ENCODE measurements at places on chromosomes 12 and 14.

GRCh38 chr12:89250213-89250612, 102.1 kb downstream of the DUSP6 start:
- DNase-seq, result no peak

- no peak for DNase-seq
Observed at GRCh38 chr14:104749111-104749649, 3.8 kb upstream of the SIVA1 start.

GRCh38 chr12:14410841-14411569, 45.5 kb downstream of the ATF7IP start:
- no peak for DNase-seq

GRCh38 chr12:104109446-104110271, 28.4 kb downstream of the NFYB start:
- DNase-seq, result no peak

DNA sequence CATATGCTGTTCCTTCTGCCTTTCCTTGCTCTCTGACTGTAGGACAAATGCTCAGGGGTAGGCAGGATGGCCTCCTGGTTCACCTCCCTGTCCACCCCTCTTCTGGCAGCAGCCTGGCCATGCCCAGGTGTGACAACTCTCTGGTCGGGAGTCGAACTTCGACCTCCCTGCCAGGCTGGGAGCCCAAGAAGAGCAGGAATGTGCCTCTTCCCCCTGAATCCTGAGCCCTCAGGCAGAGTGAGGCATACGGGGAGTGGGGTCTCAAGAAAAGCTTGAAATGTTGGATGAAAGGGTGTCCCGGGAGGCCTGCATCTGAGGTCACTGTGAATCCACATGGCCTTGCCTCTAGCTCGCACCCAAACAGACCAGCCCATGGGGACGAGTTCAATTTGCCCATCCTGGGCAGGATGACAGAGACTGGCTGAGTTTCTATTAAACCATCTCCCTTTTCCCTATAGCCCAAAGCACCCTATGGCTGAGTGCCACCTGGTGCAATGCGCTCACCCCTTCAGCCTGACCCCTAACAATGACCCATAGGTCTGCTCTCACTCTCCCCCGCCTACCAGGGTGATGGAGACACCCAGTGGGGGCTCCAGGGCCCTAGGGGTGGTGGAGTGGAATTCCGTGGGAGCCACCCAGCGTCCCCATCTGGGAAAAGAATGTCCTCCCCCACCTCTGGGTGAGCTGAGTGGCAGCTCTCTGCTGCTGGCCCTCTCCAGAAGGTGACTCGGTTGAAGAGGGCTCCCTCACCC, 52.9 kb upstream of the DIO3 start:
- no peak for DNase-seq

DNA sequence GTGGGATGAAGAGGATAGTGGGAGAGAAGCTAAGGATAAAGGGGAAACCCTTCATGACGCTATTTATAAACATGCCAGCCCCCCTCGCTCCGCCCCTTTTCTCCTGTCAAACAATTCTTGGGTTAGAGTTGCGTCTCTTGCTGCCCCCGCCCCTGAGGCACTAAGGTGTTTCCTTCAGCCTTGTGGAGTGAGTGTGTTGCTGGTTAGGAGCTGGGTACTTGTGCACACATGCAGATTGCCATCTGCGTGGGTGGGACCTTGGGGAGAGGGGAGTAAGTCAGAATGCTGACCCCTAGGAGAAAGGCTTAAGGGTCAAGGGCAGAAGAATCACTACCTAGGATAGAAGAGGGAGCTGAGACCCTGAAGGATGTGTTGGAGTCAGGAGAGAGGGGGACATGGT, 5.4 kb downstream of the FOXJ2 start:
- DNase-seq, result no peak

DNA sequence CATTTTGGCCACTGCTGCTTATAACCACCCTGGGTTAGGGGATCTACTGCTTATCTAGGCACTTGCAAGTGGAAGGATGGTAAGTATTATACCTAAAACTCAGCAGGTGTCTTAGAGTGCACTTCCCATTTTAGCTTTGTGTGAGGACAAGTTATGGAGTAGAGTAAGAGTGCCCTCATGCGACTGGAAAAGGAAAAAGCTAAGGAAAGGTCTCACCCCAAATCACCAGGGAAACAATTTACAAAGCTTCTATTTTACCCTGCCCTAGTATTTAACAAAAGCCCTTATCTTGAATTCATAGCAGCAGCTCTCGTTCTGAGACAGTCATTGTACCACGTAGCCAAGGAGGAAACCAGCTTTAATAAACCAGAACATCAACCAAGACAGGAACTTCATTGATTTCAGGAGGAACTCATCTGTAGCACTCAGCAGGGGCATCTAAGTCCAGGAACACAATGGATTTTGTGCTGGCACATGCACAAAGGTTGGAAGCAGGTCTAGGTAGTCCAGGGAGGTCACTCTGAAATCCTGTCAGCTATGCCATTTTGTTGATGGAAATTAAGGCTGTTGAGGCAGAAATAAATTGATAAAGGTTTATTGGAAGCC, 2.9 kb downstream of the RDH12 start:
- DNase-seq, result no peak

- DNase-seq, result no peak
Observed at GRCh38 chr14:26261368-26262122, 336.3 kb downstream of the NOVA1 start.

GRCh38 chr14:68718023-68718990, 74.6 kb downstream of the ZFP36L1 start:
- DNase-seq, result no peak

GRCh38 chr14:104515059-104515810, 64.3 kb upstream of the C14orf180 start:
- DNase-seq, result no peak

- DNase-seq, result no peak
Observed at GRCh38 chr12:116609319-116610114, 50.3 kb downstream of the MAP1LC3B2 start.

DNA sequence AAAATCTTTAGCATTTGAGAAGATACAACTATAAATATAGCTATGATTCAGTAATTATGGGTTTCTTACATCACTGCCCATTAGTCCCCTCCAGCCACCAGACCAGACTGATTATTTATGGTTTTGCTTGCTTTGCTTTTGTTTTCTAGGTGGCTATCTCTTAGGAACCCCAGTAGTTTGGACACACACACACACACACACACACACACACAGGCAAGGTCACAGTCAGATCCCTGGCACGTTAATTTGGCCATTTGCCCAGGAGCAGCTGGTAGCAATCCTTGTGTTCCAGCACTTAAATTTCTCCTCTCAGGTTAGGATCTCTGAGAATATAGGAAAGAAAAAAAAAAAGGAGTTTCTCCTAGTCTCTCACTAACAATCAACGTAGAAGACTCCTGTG, 90.2 kb upstream of the RESF1 start:
- no peak for DNase-seq

DNA sequence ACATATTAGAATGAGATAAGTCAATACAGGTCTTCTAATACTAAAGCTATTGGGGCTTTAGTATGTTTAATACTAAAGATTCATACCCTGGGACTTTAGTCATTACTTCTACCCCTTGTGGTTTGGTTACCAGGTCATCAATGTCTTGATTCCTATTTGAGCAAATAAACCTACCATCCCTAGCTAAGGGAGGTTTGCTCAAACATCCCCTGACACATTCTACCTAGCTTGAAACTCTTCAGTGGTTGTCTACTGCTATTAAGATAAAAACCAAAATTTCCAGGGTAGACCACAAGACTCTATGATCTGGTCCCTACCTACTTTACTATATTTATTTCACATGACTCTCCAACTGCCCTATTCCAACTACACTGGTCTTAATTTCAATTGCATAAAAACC, 7.3 kb upstream of the C2CD5 start:
- DNase-seq, result no peak

DNA sequence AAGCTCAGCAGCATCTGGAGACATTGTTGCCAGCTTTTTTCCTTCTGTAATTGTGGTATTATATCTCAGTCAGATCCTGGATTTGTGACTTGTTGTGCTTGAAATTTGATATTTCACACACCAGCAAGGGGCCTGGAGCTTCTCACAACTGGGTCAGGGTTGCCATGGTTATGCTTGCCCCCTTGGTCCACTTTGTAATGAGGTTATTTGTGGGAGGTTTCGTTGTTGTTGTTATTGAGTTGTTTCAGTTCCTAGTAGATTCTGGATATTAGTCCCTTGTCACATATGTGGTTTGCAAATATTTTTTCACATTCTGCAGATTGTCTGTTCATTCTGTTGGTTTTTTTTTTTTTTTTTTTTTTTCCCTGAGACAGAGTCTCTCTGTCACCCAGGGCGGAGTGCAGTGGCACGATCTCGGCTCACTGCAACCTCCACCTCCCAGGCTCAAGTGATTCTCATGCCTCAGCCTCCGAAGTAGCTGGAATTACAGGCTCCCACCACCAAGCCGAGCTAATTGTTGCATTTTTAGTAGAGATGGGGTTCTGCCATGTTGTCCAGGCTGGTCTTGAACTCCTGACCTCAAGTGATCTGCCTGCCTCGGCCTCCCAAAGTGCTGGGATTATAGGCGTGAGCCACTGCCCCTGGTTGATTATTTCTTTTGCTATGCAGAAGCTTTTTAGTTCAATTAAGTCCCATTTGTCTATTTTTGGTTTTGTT, 80.6 kb upstream of the ETV6 start:
- no peak for DNase-seq

DNA sequence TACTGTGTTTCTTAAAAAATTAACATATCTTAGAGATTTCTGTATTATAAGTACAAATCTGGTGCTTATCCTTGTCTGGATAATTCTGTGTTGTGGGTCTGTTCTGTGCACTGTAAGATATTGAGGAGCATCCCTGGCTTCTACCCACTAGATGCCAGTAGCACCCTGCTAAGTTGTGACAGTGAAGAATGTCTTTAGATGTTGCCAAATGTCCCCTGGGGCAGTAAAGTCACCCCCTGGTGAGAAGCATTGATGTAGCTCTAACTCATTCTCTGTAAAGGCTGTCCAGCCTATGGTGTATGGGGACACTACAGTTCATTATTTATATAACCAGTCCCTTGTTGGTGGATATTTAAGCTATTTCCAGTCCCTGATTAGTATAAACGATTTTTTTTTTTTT, 31.4 kb downstream of the MAP1LC3B2 start:
- DNase-seq, result no peak

DNA sequence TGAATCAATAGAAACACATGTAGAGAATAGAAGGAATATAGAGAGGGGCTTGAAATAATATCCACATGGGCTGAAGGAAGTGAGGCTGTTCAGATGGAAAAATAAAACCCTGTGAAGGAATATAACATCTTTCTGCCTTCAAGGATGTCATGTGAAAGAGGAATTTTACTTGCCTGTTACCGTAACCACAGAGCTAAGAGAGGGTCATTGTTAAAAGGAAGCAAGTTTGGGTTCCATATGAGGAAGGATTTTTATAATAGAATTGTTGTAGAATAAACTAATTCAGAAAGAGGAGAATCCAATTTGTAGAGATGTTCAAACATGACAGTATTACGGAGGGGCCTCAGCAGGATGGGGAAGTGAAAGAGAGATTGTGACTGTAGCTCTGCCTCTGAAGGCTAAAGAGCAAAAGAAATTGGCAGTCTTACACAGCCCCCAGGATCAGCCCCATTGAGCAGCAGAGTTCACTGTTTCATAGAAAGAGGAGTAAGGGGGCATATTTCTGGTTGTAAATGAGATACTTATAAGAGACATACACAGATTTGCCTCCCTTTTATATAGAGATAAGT, 41.8 kb upstream of the PTPRR start:
- DNase-seq, result no peak

- no peak for DNase-seq
Observed at GRCh38 chr12:112169161-112169872, 44.0 kb downstream of the TRAFD1 start.

- DNase-seq, result no peak
Observed at GRCh38 chr12:79766705-79767464, 76.1 kb upstream of the PAWR start.

GRCh38 chr12:1297206-1297605, 297.2 kb downstream of the FBXL14 start:
- DNase-seq, result no peak

DNA sequence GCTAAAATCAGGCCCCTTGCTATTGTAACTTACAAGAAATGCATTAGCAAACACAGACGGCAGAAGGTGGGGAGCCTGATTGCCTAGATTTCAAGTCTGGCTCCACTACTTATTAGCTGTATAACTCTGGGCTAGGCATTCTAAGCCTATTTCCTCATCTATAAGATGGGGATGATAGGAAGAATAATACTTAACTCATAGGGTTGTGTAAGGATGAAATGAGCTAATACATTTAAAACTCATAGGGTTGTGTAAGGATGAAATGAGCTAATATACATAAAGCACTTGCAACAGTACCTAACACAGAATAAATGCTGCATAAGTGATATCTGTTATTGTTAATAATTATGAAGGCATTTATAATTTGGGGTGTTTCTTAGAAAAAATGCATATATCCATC, 60.1 kb upstream of the DIO2 start:
- no peak for DNase-seq

DNA sequence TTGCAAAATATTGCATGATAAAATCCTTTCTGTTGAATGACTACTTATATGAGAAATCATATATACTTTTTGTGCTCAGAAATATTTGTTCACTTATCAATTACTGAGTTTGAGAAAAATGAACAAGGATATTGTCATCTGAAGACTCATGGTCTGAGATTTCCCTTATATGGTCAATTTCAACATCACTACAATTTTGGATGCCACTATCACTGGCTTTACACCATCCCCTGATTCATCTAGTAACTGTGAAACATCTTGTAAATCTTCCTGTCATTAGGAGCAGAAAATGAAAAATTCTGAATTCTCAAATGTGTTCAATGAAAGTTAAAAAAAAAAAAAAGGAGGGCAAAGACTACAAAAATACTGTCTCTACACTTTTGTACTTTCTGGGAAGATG, 21.8 kb upstream of the GXYLT1 start:
- DNase-seq, result no peak

GRCh38 chr14:20798318-20798717, 4.3 kb downstream of the RNASE1 start:
- no peak for DNase-seq

GRCh38 chr12:83074358-83074894, 387.7 kb downstream of the TMTC2 start:
- DNase-seq, result no peak

- no peak for DNase-seq
Observed at GRCh38 chr12:118025168-118025567, 8.7 kb downstream of the RFC5 start.

DNA sequence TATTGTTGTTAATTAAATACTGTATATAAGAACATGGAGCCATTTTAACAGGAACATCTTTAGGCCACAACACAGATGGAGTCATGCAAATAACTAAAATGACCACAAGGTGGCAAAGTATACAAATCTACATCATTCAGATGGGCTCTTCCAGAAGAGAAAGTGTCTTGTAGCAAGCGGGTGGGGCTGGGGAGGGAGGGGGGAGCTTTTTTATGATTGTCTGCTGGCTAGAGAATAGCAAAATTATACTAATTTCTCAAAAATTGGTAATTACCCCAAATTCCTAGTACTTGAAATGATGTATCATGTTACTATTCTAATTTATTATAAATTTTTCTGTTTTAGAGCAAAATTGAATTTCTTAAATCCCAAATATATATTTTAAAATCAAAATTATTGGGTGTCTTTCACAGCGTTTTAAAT, 378.7 kb downstream of the PRKD1 start:
- no peak for DNase-seq
